ENCODE measurements at places on chromosomes 4 and X.

DNA sequence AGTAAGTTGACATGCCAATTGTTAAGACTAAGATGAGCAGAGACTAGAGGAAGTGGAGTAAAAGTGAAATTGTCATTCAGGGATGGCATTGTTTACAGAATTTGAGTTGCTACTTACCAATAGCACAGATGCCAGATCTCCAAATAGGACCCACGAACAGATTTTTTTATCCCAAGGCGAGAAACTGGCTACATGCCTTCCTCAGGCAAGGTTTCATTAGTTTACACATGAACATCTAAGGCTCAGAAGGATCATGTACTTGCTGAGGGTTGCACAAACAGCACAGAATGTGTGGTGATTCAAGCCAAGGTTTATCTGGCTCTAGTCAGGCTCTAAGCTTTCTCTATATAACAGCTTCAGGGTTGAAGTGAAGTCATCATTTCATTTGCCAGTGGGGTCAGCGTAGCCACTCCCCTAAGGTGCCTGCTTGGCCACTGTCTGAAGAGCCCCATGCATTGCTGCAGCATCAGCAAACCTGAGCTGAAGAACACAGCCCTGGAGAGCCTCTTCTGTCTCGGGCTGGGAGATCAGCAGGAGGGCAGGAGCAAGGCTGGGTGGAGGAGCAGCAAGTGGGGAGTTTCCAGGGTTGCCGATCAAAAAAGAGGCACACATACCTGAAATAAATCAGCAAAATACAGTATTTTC is 193.0 kb upstream of the LCORL start:
- no peak for DNase-seq

GRCh38 chr4:171031338-171031737 is 781.9 kb upstream of the GALNTL6 start:
- DNase-seq = no peak

GRCh38 chrX:125681058-125681457 is 361.4 kb downstream of the TEX13C start:
- no peak for DNase-seq

DNA sequence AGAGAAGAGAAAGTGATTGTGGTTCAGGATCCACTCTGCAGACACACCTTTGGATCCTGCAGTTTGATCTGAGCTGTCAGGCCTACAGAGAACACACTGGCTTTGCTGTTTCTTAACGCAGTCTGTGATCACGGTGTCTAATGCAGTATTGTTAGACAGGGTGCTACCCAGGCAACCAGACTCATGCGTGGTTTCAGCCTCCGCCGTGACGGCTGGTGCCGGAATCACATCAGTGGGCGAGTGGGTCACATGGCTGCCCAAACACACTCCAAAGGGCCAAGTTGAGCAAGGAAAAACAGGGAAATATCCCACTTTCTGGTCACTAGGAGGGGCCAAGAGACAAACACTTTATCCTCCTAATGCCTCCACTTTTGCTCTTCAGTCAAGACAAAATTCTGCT is 27.5 kb downstream of the CCDC149 start:
- no peak for DNase-seq

GRCh38 chr4:5998333-5998936 is 19.8 kb downstream of the C4orf50 start:
- DNase-seq = no peak

DNA sequence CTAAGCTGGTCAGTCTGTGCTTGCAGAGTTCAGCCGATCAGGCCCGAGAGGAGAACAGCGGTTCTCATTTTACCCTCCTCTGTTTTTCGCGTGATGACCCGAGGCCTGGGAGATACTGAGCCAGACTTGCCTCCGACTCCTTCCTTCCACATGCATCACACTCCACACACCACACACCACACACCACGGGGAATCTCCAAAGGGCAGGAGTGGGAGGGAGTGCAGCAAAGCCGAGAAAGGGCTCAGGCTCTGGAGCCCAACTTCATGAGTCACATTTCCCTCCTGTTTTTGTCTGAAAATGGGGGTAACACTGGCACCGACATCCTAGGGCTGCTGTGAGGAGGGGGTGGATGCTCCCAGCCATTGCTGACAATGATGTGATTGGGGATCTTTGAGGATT is 38.9 kb downstream of the TKTL1 start:
- no peak for DNase-seq

DNA sequence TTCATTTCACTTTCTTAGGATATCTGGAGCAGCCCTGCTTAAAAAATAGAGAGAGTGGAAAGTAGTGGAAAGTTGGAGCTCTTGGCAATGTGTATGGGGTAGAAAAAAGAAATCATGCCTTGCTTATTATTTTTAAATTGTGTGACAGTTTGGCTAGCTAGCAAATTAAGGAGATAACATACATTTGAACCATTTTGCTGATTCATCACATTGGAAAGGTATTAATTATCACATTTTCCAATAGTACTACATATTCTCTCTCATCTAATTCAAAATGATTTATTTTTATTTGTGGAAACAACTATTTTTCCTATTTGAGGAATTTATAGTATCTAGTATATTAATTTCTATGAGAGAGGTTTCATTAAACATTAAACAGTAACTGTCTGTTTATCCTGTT is 280.4 kb downstream of the KLHL4 start:
- no peak for DNase-seq

DNA sequence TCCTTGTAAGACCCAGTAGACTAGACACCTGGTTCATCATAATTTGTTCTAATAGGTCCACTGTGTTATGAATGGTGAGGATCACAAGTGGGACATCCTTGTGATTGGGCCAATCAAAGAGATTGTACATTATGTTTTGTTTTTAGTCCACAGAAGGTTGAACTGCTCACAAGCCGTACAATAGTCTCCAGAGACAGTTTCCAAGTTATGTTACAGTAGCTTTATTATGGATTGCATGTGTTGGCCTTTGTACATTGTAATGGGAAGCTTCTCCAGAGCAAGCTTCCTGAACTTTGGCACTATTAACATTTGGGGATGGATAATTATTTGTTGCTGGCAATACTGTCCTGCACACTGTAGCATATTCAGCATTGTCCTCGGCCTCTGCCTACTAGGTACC is 86.1 kb downstream of the MAGEB10 start:
- no peak for DNase-seq
